ENCODE measurements at places on chromosomes 6 and 20.

GRCh38 chr6:81237226-81237625 is 515.3 kb downstream of the TENT5A start:
- DNase-seq, result no peak

DNA sequence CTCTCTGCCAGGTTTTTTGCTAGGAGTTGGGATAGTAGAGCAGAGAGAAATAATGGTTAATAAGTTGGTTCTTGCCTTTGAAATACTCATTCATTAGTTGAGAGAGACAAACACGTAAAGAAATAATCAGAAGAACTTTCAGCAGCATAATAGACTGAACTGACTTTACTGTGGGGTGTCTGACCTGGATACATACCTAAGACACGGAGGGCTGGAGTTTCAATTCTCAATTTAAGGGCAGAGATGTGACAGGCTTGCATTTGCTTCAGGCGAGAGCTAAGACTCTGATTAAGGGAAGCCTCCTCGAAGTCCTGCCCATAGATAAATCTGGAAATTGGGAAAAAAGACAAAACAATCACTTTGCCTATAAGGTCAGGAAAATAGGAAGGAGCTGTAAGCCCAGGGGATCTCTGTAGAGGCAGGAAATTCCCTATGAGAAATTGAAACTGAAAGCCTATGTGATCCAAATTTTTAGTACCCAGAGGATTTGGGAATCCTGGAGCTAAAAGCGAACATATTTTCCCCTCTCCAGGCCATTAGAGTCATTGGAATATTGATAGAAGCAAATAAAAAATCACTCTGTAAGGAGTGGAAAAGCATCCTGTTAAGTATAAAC is 276.8 kb downstream of the PHACTR1 start:
- no peak for DNase-seq

DNA sequence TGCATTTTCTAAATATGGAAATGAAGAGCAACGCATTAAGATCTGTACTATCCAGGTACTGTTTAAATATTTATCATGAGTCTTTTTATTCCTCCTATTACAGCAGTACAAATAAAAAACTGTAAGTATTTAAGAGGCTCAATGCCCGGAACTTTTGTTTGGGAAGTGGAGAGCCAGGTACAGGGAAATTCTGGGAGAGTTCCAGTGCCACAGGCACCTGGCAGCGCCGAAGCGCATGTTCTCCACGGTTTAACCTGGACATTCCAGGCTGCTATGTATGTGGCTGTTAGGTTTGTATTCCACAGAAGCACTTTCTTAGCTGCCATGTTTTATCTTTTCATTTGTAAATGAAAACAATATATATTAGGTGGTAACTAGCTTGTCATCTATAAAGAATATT is 81.7 kb downstream of the PREP start:
- DNase-seq, result no peak

GRCh38 chr20:62352402-62353288 is 14.5 kb downstream of the LAMA5 start:
- no peak for DNase-seq

GRCh38 chr20:33650753-33651561 is 11.2 kb upstream of the C20orf144 start:
- DNase-seq, result no peak

DNA sequence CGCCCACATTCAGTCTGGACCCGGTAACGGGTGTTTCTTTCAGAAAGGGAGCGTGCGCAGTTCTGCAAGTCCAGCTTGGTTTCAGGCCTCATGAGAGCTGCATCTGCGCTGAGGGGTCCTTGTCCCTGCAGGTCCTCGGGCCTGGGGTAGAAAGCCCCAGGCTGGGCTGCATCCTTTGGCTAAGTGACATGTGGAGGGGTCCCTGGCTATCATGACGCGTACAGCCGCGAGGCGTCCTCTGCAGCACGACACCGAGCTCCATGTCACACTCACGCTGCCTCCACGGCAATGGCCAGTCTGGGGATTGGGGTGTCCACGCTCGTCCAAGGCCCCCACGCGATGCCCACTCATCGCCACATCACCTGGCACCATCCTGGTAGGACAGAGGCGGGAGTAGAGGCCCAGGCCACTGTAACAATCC is 1.7 kb upstream of the KIF25 start:
- DNase-seq, result no peak
